ENCODE measurements at places on chromosomes 11 and 22.

GRCh38 chr11:1382831-1383607, 6.7 kb upstream of the BRSK2 start:
- DNase-seq = peak; percentile 64

DNA sequence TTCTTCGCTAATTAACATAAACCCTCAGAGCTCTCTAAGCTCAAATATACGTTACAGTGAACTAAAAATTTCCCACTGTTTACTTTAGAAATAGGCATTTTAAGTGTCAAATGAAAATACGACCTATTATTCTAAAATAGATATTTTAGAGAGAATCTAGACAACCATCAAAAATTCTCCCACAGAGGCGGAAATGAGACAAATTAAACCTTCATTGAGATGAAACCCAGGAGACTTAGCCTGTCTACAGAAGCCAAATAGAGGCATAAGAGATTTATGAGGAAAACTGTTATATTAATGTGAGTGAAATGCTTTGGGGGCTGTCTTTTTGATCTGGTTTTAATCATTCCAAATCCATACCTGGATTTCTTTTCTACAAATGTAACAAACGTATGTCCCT, 232.0 kb upstream of the GRIA4 start:
- DNase-seq = no peak

DNA sequence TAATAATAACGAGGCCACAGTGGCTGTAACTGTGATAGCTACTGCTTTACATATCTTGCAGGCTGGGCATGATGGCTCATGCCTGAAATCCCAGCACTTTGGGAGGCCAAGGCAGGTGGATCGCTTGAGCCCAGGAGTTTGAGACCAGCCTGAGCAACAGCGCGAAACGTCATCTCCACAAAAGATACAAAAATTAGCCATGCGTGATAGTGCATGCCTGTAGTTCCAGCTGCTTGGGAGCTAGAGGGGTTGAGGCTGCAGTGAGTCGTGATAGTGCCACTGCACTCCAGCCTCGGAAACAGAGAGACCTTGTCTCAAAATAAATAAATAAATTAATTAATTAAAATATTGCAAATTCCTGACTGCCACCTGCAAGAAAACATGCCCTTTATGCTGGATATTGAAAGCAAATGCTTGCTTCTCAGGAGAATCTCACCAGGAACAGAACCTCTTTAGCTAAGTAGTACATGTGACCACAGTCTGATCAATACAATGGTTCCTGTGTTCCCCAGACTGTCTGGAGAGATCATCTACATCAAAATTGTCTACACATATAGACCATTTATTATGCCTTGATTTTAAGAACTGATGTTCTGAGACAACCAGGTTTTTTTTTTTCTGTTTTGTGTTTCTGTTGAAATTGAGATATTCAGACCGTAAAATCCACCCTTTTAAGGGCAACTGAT, 6.3 kb downstream of the ZBTB3 start:
- no peak for DNase-seq

DNA sequence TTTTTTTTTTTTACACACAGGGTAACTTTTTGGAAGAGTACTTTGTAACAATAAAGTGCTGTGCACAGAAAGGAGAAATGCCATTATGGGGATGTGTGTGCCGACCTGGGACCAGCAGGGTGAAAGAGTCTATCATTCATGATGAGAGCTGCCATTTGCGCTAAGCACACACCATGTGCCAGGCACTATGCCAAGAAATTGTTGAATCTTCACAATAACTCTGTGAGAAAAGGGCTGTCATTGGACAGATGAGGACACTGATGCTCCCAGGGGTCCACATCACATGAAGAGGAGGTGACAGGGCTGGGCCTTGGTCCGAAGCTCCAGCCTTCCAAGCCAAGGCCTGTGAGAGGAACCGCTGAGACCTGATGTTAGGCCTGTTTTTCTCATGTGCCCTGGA, 5.6 kb downstream of the DUSP18 start:
- no peak for DNase-seq

DNA sequence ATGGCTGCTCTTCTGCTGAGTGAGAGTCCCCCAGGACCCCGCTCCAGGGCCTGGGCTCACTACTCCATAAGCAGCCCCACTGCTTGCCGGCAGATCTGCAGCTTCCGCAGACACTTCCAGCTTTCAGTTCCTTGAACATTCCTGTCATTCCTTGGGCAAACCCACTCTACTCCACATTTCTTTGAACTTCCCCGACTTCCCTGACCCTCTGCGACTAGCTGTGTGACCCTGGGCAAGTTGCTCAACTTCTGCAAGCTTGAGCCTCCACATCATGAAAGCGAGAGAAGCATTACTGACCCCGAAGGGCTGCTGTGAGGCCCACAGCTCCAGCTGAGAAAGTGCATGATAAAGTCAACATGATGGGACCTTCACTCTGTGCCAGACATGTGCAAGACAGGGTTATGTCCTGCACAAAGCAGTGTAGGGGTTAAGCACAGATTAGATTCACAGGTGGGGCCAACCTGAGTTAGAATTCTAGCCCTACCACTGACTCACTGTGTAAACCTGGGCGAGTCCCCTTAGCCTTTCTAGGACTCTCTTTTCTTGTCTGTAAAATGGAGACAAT, 51.8 kb downstream of the THAP12 start:
- no peak for DNase-seq

DNA sequence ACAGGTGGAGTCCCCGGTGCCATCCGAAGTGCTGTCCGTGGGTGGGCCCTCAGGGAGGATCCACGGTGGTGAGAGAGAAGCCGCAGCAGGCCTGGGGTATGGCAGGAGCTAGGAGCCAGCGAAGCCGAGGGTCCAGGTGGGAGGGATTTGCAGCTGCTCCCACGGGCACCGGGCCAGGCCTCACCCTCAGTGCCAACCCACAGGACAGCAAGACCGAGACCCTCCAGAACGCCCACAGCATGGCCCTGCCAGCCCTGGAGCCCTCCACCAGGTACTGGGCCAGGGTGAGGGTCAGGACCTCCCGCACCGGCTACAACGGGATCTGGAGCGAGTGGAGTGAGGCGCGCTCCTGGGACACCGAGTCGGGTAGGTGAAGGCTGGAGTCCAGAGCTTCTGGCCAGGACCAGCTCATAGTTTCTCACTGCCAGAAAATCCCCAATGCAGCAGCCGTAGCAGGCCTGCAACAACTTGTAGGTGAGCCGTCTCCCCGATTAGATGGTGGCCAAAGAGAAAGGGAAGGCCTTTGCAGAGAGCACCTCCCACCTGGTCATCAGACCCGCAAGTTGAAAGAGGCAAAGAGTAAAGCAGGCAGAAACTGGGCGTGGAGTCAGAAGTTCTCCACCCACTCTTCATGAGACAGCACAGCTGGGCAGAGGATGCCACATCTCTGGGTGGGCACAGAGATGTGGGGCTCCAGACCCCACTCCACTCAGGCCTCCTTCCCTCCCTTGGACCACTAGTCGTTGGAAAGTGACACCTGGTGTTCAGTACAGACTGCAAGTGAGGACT, 20.4 kb downstream of the CSF2RB start:
- DNase-seq = no peak

GRCh38 chr11:68914761-68915160, 11.1 kb downstream of the IGHMBP2 start:
- DNase-seq = no peak

DNA sequence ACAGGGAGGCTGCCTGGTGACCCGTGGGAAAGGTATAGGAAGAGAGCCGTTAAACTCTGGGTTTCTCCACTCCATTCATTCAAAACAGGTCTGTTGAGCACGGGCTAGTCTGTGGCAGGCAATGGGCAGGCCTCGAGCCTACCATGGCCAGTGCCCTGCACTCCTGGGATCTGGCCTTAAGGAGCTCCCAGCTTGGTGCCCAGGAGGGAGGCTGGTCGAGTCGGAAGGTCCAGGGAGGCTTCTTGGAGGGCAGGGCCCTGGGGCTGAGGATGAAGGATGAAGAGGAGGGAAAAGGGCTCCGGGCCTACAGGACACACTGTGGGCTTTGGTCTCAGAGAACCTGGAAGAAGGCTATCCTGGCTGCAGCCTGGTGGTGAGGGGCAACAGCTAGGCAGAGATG, 41.9 kb upstream of the MN1 start:
- no peak for DNase-seq

GRCh38 chr22:33803371-33804282, 116.6 kb downstream of the LARGE1 start:
- no peak for DNase-seq

- peak; percentile 52 for DNase-seq
Measured at GRCh38 chr11:57345555-57346211, 7.5 kb downstream of the P2RX3 start.

DNA sequence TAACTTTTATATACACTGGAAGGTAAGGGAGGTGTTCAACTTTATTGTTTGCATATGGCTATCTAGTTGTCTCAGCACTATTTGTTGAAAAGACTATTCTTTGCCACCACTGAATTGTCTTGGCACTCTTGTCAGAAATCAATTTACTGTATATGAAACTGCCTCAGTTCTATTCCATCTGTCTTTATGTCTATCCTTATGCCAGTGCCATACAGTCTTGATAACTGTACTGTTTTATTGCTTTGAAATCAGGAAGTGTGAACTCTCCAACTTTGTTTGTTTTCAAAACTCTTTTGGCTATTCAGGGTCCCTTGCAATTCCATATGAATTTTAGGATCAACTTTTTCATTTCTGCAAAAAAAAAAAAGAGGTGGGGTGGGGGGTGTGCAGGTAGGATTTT, 77.2 kb downstream of the PRSS23 start:
- DNase-seq = no peak

GRCh38 chr22:38452373-38453065, 2.5 kb downstream of the KCNJ4 start:
- DNase-seq = peak; percentile 72

DNA sequence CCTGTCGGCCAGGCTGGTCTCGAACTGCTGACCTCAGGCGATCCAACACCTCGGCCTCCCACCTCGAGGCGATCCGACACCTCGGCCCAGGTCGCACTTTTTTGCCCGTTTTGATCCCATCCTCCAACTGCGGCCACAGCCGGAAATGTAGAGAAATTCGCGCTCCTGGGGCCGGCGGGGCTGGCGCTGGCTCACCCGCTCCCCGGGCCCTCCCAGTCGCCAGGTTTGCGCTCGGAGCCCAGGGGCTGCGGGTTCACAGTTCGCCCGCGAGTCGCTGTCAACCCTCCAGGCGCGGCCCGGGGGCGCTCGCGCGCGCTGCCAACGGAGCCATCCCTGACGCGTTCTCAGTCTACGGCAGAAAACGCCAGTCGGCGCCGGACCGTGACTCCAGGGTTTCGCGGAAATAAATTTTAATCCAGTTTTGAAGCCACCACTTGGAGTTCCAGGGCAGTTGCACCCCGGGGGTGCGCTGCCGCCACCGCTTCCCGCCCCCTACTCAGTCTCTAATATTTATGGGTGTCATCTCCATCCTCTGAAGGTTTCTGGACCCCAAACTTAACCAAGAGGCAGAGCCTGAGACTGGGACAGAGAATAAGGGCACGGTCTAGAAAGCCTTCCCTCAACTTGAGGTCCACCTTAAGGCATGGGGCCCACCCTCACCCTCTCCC, 1.5 kb upstream of the KLHDC7B start:
- peak; percentile 20 for DNase-seq

DNA sequence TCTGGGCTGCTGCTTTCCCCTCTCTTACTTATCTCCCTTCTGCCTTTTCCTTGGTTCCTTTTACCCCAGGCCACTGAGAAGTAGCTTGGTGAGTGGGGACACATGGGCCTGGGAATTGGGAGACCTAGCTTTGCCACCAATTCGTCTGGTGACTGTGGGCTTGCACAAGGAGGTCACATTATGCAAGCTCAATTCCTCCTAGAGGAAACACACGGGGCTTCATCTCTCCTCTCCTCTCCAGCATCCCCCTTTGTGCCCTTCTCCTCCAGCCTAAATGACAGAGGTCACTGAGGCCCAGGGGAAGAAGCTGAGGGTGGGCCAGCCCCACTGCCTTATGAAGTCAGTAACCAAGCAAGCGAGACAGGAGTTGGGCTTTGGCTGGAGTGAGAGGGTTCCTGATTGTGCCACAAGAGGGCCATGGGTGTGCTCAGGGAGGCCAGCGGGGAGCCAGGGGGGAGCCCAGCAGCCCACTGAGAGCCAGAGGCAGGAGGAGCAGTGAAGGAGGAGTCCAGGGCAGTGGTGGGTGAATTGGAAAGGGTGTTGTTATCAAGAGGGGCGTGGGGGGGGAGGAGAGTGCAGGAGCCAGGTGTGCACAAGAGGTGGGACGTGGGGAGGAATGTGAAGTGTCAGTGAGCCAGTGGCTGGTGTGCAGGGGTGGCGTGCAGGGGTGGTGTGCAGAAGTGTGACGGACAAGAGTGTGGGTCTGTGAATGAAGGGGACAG, 2.0 kb downstream of the CLCF1 start:
- no peak for DNase-seq

DNA sequence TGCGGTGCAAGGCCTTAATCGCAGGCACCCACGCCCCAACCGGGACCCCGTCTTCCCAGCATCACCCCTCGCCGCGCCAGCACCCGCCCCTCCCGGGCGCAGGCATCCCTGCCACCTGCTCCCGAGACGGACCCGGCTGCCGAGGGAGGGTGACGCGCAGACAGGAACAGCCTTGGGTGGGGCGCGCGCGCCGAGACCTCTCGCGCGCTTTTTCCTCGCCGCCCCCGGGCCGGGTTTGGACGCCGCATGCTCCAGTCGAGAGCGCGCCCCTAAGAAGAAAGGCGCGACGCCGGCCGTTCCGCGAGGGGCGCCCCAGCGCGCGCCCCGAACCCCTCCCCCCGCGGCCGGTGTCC, 504 bp downstream of the CFL1 start:
- peak; percentile 60 for DNase-seq

- no peak for DNase-seq
Measured at GRCh38 chr11:29119707-29120618, 896.9 kb downstream of the KCNA4 start.

DNA sequence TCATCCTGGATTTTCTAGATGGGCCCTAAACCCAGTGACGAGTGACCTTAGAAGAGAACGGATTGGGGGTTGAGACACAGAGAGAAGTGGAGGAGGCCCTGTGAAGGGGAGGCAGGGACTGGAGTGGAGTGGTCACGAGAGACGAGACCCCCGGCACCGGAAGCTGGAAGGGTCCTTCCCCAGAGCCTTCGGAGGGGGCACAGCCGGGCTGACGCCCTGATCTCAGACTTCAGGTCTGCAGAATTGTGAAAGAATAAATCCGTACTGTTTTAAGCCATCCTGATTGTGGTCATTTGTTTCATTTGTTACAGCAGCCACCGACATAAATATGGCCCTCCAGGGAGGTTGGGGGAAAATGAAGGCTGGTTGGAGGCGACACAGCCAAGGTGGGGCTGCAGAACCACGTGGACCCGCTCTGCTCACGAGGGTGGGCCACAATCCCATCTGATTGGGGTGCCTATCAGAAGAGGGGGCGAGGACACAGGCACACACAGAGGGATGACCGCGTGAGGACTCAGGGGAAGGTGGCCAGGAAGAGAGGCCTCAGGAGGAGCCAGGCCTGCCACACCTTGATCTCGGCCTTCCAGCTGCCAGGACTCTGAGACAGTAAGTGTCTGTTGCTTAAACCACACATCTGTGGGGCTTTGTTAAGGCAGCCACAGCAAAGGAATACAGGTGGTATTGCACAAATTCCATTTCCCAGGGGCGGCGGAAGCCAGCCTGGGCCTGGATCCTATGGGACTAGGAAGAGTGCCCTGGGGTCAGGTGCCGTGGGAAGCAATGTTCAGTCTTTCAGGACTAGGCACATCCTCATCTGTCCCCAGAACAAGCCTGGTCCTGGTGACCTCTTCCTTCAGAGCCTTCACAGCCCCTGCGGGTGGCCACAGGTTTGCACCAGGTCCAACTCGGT, 73.3 kb upstream of the SHANK2 start:
- DNase-seq = no peak

- no peak for DNase-seq
Measured at GRCh38 chr11:112540261-112540660, 279.6 kb upstream of the PLET1 start.

Data from amygdala (tissue), 56 donors.